RKO (cell line): ENCODE measurements at places on chromosomes 7 and 10.

GRCh38 chr7:44264221-44264931 lies 61.0 kb downstream of the CAMK2B start:
- DNase-seq = no peak

GRCh38 chr7:100711369-100711768 lies 5.4 kb downstream of the POP7 start:
- DNase-seq = no peak

GRCh38 chr10:79045566-79046175 lies 23.1 kb upstream of the ZMIZ1 start:
- no peak for DNase-seq

- no peak for DNase-seq
Observed at GRCh38 chr7:49776994-49777393, 3.6 kb downstream of the VWC2 start.

GRCh38 chr7:5679048-5679812 lies 102.2 kb downstream of the RNF216 start:
- no peak for DNase-seq

DNA sequence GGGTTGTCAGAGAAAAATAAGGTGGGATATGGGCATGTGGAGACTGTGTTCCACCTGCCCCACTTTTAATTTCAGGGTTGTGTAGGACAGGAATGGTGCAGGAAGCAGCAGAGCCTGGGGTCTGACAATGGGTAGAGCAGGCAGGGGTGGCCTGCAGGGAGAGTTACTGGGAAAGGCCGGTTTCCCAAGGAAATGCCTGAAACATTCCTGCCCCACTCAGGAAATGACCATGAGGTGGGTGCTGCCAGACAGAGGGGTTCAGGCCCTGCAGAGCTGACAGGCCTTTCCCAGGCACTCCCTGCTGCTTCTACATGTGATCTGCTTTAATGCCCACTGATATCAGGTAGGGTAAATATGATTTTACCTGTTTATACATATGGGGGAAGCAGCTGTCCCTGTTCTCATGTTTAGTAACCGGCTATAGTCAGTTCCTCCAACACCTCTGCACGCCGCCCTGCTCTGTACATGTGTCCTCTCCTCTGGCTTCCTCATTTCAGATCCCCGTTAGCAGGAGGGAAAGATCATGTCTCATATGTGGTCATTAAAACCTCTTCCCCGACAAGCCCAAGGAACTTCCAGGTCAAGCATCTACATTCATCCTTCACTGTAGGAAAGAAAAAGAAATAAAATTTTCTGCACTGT lies 118.6 kb upstream of the PRSS58 start:
- no peak for DNase-seq

DNA sequence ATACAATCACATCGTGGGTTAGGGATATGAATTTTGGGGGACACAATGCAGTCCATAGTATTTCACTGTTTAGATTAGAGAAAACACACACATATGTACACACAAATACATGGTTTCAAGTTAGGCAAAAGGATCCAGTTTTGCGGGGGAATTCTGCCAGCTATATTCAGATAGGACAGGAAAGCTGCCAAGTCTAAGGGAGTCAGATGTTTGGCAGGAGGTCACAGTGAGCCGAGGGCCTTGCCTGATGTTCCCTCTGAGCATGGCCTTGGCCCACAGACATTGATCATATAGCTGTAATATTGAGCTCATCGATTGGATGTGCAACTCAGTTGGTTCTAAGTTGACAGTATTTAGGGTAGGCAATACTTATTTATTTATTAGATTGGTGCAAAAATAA lies 122.8 kb downstream of the ADRA2A start:
- no peak for DNase-seq

DNA sequence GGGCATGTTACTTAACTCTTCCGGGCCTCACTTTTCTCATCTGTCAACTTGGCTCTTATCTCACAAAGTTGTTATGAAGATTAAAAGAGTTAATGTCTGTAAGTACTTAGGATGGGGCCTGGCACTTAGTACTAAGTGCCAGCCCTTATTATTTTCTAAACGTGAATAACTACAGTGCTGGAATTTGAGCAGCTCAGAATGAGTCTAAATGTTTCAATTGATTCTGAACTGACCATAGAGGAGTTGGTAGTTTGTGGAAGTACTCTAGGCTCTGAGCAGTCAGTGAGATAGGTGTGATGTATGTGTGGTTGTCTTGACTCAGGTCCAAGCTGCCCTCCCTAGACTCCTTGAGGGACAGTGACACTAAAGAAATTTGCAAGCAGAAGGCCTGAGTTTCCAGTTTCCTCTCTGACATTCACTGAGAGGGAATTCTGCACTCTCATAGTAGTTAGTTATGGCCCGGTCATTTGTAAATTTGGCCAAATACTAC lies 18.5 kb upstream of the JAZF1 start:
- no peak for DNase-seq
